ENCODE measurements at places on chromosomes 13 and 19. TPM values are rescaled to one million over a fixed set of nuclear protein-coding genes. Genes with fewer than 3 reads are reported as not detected.

GRCh38 chr13:48656608-48657007 is 2.9 kb downstream of the CYSLTR2 start:
- peaks cover 31% of the 10 kb centered on the region for H3K4me1 ChIP-seq
- DNase-seq, result no peak
- H3K27ac ChIP-seq, result no peak overlapping the region
- no peak overlapping the region for H3K4me3 ChIP-seq
- no peaks in the 10 kb centered on the region for H3K27me3 ChIP-seq

GRCh38 chr19:52640916-52641315 is 2.8 kb upstream of the ZNF83 start:
- peaks cover 55% of the 10 kb centered on the region for H3K36me3 ChIP-seq
- peaks cover 17% of the 10 kb centered on the region for H3K4me1 ChIP-seq
- no peak overlapping the region for H3K4me3 ChIP-seq

DNA sequence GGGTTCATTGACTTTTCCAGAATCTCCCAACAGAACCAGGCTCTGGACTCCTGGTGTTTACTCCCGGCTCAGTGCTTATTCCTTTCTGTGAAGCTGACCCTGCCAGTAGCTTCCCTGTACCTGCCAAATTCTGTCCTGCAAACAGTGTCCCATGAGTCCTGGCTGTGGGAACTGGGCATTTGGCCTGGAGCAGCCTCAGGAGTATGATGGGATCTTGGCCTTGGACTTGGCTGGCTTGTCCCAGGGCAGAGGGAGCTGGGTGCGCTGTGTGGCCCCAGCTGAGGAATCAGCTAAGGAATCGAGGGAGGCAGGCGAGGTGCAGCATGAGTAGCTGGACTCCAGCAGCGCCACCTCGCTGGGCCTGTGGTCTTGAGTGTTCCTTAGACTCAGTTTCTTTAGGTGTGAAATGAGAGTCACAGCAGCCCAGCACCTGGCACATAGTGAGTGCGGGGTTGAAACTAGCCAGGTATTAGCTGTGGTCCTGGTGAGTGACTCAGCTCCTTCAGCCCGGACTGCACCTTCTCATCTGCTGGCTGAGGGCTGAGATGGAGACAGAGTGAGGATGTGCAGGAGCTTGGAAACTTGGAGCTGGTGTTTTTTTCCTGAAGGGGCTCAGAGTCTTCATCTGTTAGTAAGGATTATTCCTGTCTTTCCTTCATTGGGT is 10.4 kb downstream of the CLASRP start:
- H3K36me3 ChIP-seq, result peaks cover 33% of the 10 kb centered on the region
- peaks cover 34% of the 10 kb centered on the region for H3K4me1 ChIP-seq
- H3K4me3 ChIP-seq, result no peak overlapping the region

Gene ZNF470
- 4.0 TPM for total RNA-seq

GRCh38 chr19:17490411-17490810 is 20.1 kb downstream of the SLC27A1 start:
- H3K27me3 ChIP-seq, result no peaks in the 10 kb centered on the region
- DNase-seq, result peak; percentile 72
- H3K27ac ChIP-seq, result peak overlapping the region; percentile 70
- no peak overlapping the region for H3K4me3 ChIP-seq
- peaks cover 33% of the 10 kb centered on the region for H3K4me1 ChIP-seq
- H3K36me3 ChIP-seq, result no peaks in the 10 kb centered on the region

DNA sequence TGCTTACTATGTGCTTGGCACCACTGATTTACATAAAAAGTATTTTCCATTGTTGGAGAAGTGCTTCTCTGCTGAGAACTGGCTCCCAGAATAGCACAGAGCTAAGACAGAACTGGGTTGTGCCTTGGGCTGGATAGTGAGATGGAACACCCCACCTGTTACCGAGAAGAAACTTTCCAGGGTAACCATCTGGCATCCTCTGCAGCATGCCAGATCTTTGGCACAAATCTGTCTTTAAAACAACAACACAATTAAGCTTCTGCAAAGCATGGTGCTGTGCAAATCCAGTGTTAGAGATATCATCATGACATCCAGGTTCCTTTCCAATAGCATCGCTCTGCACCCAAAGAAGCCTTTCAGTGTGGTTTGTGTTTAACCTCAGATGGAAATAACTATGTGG is 202.5 kb upstream of the RFC3 start:
- no peaks in the 10 kb centered on the region for H3K27me3 ChIP-seq
- no peak for DNase-seq
- H3K36me3 ChIP-seq, result peaks cover 2% of the 10 kb centered on the region
- H3K4me3 ChIP-seq, result no peak overlapping the region

- peaks cover 12% of the 10 kb centered on the region for H3K4me1 ChIP-seq
- no peak for DNase-seq
- no peak overlapping the region for H3K4me3 ChIP-seq
- no peaks in the 10 kb centered on the region for H3K27me3 ChIP-seq
- no peaks in the 10 kb centered on the region for H3K36me3 ChIP-seq
These were observed 29.6 kb downstream of the PAK4 start for GRCh38 chr19:39155114-39155700.

DNA sequence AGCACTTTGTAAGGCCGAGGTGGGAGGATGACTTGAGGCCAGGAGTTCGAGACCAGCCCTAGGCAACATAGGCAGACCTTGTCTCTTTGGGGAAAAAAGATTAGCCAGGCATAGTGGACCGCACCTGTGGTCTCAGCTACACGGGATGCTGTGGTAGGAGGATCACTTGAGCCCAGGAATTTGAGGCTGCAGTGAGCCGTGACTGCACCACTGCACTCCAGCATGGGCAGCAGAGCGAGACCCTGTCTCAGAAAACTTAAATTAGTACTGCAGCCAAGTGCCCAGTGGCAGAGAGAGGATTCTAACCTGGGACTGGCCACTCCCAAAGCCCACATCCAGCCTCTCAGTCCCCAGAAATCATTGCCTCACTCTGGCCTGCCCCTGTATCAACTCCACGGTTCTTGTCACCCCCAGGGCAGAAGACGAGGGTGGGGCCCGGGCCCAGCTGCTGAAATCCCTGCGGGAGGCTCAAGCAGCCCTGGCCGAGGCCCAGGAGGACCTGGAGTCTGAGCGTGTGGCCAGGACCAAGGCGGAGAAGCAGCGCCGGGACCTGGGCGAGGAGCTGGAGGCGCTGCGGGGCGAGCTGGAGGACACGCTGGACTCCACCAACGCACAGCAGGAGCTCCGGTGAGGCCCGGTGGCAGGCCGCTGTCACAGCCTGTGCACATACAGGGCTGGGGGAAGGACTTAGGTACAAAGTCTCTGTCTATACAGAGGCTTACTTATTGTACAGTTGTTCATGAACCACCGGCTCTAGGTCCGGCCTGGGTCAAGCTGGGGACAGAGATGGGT is 53.4 kb downstream of the KCNC3 start:
- no peaks in the 10 kb centered on the region for H3K27me3 ChIP-seq
- H3K4me1 ChIP-seq, result no peaks in the 10 kb centered on the region
- no peaks in the 10 kb centered on the region for H3K36me3 ChIP-seq
- no peak overlapping the region for H3K27ac ChIP-seq
- DNase-seq, result no peak

DNA sequence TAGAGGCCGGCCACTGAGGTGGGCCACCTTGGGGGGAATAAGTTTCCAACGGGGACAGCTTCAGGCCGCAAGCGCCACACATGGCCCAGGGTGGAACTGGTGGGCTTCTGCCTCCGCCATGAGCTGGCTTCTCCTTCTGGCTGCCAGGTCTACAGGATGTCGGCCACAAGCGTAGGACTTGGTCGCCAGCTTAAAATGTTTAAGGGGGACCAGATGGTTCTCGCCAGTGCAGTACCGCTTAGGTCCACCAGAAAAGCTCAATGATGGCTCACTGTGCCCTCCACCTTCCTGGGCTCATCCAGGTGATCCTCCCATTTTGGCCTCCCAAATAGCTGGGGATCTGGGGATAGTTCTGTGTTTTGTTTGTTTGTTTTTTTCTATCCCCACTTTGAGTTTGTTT is 38.7 kb upstream of the ZNF254 start:
- peaks cover 84% of the 10 kb centered on the region for H3K36me3 ChIP-seq
- H3K4me1 ChIP-seq, result peaks cover 3% of the 10 kb centered on the region
- DNase-seq, result no peak
- H3K4me3 ChIP-seq, result no peak overlapping the region
- H3K27ac ChIP-seq, result no peak overlapping the region

Gene ZNF497
- total RNA-seq, result 0.87 TPM

DNA sequence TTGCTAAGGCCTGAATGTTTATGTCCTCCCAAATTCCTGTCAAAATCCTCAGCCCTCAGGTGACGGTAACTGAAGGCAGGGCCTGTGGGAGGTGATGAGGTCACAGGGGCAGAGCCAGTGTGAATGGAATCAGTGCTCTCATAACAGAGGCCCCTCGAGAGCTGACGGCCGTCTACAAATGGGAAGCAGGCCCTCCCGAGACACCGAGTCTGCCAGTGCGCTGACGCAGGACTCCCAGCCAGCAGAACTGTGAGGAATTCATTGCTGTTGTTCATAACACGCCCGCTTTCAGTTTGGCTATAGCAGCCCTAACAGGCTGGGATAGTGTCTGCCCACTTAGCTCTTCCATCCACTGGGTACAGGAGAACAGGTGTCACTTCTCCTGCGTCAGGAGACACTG is 41.2 kb downstream of the CARS2 start:
- DNase-seq, result no peak
- H3K4me1 ChIP-seq, result peaks cover 2% of the 10 kb centered on the region
- no peak overlapping the region for H3K27ac ChIP-seq
- H3K27me3 ChIP-seq, result no peaks in the 10 kb centered on the region

DNA sequence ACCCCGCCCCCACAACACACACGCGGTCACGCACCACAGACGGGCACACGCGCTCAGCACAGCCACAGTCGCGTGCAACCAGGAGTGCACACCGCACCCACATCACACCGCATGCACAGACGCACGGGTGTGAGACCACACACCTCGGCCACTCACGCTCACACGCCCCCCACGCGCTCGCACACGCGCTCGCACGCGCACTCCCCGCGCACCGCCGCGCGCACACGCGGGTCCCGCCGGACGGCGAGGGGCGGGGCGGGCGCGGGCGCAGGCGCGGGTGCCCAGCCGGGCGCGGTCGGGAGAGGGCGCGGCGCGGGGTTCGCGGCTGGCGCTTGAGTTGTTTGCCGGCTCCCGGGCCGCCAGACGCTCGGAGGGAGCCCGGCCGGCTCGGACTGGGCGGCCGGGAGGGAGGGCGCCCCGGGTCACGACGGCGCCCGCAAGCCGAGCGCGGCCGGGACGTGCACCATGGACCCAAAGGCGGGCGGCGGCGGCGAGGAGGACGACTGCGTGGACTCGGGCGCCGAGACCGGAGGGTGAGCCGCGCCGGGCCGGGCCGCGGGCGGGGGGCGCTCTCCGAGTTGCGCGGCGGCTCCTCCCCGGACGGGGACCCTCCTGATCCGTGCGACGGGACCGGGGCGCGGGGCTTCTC is at the start of gene FAM124A:
Gene FAM124A, plus strand, starts transcription at position 362 of the 649 bp plus-strand sequence. Its CDS starts 104 bp downstream, at position 466.
- no peak within 1 kb of the TSS for H3K27ac ChIP-seq
- peaks cover 71% of the 10 kb centered on the region for H3K27me3 ChIP-seq
- peak within 1 kb of the TSS; percentile 72 for H3K4me3 ChIP-seq
- DNase-seq, result peak; percentile 46
- H3K4me1 ChIP-seq, result peaks cover 3% of the 10 kb centered on the region
- H3K36me3 ChIP-seq, result no peaks in the 10 kb centered on the region

GRCh38 chr19:56692206-56692895 is 20.8 kb upstream of the ZNF835 start:
- no peaks in the 10 kb centered on the region for H3K4me1 ChIP-seq
- no peak for DNase-seq
- H3K4me3 ChIP-seq, result no peak overlapping the region
- H3K27ac ChIP-seq, result no peak overlapping the region
- H3K27me3 ChIP-seq, result no peaks in the 10 kb centered on the region

DNA sequence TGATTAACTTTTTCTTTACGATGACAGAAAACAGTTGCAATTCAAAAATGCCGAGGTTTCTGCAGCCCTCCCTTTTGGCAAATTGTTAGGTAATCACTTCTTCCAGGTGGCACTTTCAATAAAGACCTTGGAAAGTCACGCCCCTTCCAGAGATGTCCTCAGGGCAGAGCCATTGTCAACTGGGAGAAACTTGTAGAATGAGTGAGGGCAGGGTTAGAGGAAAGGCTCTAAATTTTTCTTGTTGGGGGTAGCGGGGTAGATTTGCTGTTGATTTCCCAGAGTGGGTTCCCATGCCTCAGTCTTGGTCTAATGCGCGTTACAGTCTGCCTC is 421.1 kb downstream of the FGF9 start:
- no peaks in the 10 kb centered on the region for H3K4me1 ChIP-seq
- DNase-seq, result no peak
- no peak overlapping the region for H3K27ac ChIP-seq
- peaks cover 3% of the 10 kb centered on the region for H3K36me3 ChIP-seq
- H3K27me3 ChIP-seq, result no peaks in the 10 kb centered on the region

- H3K27ac ChIP-seq, result no peak overlapping the region
- no peaks in the 10 kb centered on the region for H3K27me3 ChIP-seq
- H3K36me3 ChIP-seq, result no peaks in the 10 kb centered on the region
- no peak for DNase-seq
These were observed 1254.2 kb upstream of the SLC10A2 start for GRCh38 chr13:104320446-104320845.

DNA sequence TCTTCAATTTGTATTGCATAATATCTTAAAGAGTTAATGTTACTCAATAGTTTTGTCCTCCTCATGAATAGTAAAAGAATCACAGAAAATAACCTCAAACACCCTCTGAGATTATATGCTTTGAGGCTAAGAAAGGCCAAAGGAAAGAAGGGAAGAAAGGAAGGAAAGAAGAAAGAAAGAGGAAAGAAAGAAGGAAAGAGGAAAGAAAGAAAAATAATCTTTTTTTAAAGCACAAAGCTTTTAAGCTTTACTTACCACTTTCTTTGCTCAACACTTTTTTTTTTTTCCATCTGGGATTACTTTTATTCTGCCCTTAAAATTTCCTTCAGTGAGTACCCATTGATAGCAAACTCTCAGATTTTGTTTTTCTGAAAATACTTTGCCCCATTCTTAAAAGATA is 369.1 kb downstream of the FGF9 start:
- H3K27ac ChIP-seq, result no peak overlapping the region
- DNase-seq, result no peak
- H3K36me3 ChIP-seq, result peaks cover 2% of the 10 kb centered on the region
- peaks cover 9% of the 10 kb centered on the region for H3K4me1 ChIP-seq

DNA sequence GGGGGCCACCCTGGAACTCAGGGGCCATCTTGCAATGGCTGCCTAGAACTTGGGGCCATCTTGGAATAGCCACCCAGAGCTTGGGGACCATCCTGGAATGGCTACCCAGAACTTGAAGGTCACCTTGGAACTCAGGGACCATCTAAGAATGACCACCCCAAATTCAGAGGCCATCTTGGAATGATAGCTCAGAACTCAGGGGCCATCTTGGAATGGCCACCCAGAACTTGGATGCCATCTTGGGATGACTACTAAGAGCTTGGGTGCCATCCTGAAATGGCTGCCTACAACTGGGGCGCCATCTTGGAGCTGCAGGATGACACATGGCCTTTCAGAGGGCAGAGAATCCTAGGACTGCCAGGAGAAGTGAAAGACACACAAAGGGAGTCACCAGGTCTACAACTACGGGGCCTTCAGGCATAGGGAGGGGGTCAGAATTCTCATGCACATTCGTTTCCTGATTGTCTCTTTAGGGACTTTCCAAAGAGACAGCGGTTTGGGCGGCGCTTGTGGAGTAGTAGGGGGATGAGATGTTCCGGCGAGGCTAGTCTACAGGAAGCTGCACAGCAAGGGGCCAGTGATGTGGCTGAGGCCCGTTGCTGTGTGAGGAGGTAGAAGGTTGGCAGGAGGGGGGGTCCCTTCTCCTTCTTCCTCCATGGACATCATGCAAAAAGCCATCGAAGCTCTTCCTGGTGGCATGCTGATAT is 125.0 kb downstream of the IER2 start:
- no peak overlapping the region for H3K4me3 ChIP-seq
- H3K36me3 ChIP-seq, result no peaks in the 10 kb centered on the region
- peak overlapping the region; percentile 47 for H3K27ac ChIP-seq
- H3K27me3 ChIP-seq, result no peaks in the 10 kb centered on the region

Measured in activated CD8-positive, alpha-beta memory T cell treated with anti-CD3 and anti-CD28 coated beads, Interleukin-2, amount 10 ng/mL, durations not matched to agents 7 days and 5 days (primary cell).